Daoy (cell line): ENCODE measurements at places on chromosomes 5 and 9. TPM values are rescaled to one million over a fixed set of nuclear protein-coding genes. Genes with fewer than 3 reads are reported as not detected.
A peak's percentile ranks its signal among the peaks of the same experiment; 100 is the strongest.

- no peak for DNase-seq
These were observed 518.1 kb downstream of the AGTPBP1 start for GRCh38 chr9:85223506-85224125.

- DNase-seq: no peak
These were observed 43.3 kb upstream of the CDC42SE2 start for GRCh38 chr5:131220566-131220965.

GRCh38 chr9:20722221-20722620 is 38.2 kb downstream of the FOCAD start:
- DNase-seq: no peak

DNA sequence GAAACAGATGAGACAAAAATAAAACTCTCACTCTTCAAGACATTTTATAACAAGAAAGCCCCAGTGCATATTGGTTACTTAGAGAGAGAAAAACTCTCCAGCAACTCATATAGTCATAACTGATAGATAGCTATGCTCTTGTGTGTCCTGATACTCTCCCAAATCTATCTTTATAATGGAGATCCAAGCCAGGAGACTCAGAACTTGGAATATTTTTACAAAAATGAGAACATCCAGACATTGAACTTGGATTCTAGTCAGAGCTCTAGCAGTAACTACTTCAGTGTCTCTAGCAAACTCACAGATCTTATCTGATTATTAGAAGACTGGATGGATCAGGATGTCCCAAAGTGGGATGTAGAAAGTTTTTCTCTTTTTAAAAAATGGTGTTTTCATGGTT is 412.7 kb upstream of the BRINP1 start:
- no peak for DNase-seq

- no peak for DNase-seq
These were observed at the start of gene CAPSL for GRCh38 chr5:35938568-35939227. CAPSL (minus strand) TSS chr5:35938622; CDS start chr5:35921120, 17,502 bp downstream.

DNA sequence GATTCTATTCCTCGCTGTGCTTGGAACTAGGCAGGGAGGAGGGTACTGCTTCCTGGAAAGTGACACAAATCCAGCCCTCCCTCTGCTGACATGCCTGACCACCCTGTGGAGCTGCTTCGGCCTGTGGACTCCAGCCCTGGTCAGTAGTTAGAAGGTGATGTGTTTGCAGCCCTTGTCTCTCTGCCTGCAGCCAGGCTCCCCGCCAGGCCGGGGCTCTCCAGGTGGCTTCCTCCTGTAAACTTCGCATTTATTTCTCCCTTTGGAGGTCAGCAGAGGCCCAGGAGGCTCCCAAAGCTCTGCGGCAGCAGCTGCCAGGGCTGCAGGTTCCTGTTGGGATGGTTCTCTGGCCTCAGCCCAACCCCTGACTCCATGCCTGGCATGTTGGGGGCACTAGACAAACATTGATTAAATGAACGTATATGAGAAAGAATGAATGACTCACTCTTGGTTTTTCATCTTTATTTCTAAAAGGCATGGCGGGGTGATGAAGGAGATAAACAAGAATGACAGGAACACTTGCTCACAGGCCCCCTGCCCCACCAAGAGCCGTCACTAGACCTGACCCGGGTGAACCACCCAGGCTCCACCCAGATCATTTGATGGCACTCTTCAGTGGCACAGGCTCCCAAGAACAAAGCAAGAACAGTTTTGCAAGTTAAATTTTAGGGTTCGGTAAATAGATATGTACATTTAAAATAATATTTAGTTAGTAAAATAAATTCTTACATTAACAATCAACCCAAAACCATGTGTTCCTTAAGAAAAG is 8.4 kb upstream of the IRX2 start:
- peak; percentile 53 for DNase-seq

DNA sequence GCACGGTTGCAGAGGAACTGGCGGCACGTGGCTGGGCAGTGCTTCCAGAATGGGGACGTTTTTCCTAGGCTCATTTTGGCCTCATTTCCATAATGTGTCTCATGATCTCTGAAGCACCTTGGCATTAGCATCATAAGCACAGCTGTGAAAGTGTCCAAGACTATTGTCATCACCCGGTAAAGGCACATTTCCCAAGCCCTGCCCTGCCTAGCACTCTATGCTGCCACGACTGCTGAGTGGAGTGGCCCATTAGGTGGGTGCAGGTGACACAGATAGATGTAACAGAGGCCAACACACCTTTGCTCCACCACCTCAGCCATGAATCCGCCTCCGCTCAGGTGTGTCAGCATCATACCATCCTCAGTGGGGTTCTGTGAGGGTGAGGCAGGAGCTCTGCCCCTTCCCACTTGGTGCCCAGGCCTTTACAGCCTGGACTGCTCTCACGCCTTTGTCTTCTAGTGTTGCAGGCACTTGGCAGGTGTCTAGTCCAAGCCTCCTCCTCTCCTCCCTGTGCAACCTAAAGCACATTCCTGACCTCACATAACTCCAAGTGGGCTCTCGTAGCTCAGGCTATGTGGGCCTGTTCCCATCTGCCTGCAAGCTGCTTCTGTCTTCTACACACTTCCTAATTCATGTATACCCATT is 213.0 kb downstream of the FSTL4 start:
- DNase-seq: no peak

DNA sequence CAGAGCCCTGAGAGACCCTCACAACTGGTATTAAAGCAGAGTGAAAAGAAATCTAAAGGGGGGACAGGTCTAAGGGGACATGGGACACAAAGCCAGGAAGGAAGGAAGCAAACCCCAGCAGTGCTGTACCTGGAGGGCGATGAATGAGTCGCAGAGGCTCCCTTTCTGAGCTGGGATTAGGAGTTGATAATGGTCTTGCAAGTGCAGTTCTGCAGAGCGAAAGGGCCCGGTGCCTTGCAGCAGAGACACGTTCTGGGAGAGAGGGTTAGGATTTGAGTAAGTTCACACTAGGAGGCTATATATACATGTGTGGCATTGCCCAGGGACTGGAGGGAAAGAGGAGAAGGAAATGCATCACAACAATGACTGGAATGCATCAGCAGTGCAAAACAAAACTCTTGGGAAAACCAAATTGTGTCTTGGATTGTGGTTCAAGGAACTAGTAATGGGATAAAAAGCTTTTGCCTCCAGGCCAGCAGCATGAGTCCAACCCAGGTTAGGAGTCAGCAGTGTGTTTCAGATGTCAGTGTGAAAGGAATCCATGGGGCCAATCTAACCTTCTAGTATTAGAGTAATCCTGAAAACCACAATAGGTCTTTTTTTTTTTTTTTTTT is 38.8 kb upstream of the LIFR start:
- DNase-seq: peak; percentile 66

GRCh38 chr9:2923766-2924379 is 80.0 kb upstream of the PUM3 start:
- peak; percentile 13 for DNase-seq

The CNTRL gene
- 21.4 and 21.5 TPM in 2 replicates for total RNA-seq

The NRG2 gene
- total RNA-seq: 0.17 and 0.48 TPM in 2 replicates

The ZER1 gene
- 9.1 and 31.6 TPM in 2 replicates for total RNA-seq
